ENCODE measurements at places on chromosomes 4 and X.

- no peak for DNase-seq
These were observed 72.4 kb downstream of the ANKRD50 start for GRCh38 chr4:124640022-124640730.

GRCh38 chr4:52595001-52595400, 64.1 kb downstream of the USP46 start:
- no peak for DNase-seq

DNA sequence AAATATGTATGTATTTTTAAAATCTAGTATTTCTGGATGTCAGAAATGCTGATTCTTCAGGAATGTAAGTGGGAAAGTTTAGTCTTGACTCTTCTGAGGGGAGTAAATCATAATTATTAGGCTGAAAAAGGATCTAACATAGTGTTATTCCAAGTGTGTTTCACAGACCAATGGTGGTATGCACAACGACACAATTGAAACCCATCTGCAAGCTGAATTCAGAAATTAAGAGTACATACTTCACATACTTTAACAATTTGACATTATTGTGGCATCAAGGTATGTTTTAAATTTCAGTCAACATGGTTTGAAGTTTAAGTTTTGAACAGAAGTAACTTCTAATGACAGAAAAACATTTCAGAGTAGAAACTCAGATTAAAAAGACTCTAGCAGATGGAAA, 236.7 kb downstream of the SLC7A11 start:
- no peak for DNase-seq

DNA sequence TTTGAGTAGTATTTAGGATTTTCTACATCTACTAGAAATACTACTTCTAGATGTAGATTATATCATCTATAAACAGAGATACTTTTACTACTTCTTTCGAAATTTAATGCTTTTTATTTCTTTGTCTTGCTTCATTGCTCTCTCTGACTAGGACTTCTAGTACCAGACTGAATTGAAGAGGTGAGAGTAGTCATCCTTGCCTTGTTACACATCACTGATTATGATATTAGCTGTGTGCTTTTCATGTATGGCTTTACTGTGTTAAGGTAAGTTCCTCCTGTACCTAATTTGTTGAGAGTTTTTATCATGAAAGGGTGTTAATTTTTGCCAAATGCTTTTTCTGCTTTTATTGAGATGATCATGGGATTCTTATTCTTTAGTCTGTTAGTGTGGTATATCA, 19.6 kb upstream of the IL2 start:
- DNase-seq, result no peak

- no peak for DNase-seq
These were observed 854.3 kb downstream of the C4orf33 start for GRCh38 chr4:129950217-129950616.

DNA sequence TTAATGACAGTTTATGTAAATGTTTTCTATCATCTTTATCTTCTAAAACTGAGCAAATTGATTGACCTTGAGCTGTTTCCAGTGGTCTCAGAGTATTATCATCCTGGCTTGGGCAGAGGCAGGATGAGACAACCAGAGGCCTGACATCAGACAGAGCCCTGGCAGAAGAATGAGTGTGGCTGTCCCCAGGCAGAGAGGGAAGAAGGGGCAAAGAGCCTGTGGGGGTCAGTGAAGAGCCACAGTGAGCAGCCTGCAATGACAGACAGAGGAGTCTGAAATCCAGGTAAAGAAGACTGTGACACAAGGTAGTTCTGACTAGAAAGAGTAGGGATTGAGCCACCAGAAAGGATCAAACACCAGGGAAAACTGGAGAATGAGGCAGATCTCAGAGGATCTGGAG, 182.4 kb upstream of the ARSJ start:
- DNase-seq, result no peak

GRCh38 chr4:33628296-33628695, 2616.0 kb downstream of the ARAP2 start:
- DNase-seq, result no peak

DNA sequence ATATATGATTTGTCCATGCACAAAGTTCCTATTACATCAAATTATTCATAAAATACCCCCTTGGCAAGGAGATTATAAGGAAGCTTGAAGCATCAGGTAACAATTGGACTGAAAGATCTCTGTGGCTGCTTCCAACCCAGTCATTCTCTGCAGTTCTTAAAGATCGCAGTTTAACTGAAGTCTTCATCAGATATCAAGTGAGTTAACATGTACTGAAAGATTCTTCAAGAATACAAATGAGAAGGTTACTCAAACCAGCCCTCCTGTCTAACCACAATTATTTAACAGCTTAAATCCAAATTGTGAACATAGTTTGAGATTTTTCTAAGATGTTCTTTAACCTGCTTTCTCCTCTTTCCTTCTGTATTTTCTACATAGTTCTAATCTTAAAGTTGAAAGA, 56.1 kb downstream of the SLC10A7 start:
- DNase-seq, result no peak

DNA sequence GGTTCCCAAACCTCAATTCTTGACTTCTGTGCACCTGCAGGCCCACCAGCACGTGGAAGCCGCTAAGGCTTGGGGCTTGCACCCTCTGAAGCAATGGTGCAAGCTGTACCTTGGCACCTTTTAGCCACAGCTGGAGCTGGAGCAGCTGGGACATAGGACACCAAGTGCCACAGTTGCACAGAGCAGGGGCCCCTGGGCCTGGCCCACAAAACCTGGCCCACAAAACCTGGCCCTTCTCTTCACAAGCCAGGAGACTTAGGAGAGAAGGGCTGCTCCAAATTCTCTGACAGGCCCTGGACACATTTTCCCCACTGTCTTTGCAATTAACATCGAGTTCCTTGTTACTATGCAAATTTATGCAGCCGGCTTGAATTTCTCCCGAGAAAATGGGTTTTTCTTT, 197.8 kb downstream of the EPHA5 start:
- no peak for DNase-seq

GRCh38 chr4:15901998-15902397, 36.5 kb downstream of the FGFBP1 start:
- no peak for DNase-seq

Data from GM12892 (cell line).